Activated CD8-positive, alpha-beta memory T cell treated with anti-CD3 and anti-CD28 coated beads for 48 hours (primary cell): ENCODE measurements at places on chromosomes 5 and 9.

DNA sequence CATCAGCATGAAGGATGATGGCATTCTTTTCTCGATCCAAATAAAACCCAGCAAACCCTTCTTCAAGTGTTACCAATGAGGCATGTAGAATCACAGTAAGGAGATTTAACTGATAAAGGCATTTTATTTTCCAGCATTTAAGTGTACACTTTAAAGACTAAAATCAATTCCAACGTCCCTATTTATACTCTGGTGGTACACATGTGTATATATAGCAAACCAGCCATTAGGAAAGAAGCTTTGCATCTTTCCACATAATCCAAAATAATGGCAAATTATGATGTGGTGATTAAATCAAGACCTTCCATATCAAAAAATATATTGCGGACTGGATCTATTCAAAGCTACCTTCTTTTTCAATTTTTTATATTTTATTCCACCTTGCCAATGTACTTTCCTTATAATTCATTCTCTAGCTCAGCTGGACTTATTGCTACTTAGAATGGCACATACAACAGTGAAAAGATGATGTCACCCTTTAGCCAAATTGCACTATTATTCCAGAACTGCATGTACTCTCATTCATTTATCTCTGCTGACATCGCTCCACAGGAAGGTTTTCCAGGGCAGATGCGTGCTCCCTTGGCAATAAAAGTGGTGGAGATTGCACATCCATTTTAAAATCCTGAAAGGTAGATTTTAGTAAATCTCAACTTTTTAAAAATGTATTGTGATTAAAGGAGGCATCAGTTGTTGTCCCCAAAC is 63.3 kb upstream of the SLC30A5 start:
- DNase-seq = no peak

DNA sequence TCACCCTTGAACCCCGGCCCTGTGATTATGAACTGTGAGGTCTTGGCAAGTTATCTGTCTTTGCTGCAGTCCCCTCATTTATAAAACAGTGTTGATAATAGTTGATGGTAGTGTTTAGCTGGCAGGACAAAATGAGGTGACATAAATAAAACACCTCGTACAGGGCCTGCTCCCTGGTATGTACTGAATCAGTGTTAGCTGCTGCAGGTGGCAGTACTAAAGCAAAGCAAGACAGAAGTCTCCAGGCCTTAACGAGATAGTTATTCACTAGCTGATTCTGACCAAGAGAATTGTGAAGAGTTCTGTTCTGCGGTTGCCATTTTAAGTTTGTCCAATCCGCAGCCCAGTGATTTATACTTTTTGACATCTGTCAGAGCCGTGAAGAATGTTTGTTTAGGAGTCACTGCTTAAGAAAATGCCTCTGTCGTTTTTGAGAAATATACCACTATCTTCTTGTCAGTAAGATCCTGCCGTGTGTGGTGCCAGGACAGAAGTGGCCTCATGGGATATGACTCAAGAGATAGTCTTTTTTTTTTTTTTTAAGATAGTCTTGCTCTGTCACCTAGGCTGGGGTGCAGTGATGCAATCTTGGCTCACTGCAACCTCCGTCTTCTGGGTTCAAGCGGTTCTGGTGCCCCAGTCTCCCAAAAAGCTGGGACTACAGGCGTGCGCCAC is 75.9 kb downstream of the KDM4C start:
- no peak for DNase-seq

GRCh38 chr5:50786073-50786472 is 119.6 kb downstream of the PARP8 start:
- DNase-seq = no peak

GRCh38 chr5:65276178-65276890 is 205.4 kb downstream of the ADAMTS6 start:
- no peak for DNase-seq

DNA sequence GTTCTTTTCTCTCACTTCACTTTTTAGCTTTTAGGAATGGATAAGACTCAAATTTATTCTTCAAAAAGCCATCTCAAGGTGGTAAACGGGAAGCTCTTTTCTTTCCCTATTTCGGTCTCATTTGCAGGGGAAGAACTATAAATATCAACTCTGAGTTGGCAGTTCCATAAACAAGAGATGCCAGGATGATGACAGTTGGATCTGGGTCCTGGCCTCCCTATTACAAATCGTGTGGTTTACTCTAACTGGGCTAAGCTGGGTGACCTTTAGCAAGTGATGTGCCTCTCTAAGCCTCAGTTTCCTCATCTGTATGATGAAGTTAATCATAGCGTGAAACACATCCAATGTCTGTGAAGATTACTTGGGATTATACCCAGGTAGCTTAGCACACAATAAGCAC is 44.2 kb downstream of the TLE4 start:
- no peak for DNase-seq

- no peak for DNase-seq
Observed at GRCh38 chr5:89080467-89081116, 197.6 kb upstream of the MEF2C start.

DNA sequence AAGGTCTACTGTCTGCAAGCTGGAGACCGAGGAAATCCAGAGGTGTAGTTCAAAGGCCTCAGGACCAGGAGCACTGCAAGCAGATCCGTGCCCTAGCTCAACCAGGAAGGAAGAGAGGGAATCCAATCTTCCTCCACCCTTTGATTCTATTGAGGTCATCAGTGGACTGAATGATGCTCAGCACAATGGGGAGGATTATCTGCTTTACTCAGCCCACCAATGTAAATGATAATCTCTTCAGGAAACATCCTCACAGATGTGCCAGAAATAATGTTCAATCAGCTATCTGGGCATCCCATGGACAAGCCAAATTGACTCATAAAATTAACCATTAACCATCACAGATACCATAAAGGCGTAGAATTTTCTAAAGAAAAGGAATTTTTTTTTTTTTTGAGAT is 92.0 kb downstream of the BASP1 start:
- DNase-seq = no peak

- DNase-seq = no peak
Observed at GRCh38 chr5:177958696-177959095, 37.3 kb downstream of the PROP1 start.

GRCh38 chr5:172410160-172410559 is 44.2 kb downstream of the SH3PXD2B start:
- no peak for DNase-seq

DNA sequence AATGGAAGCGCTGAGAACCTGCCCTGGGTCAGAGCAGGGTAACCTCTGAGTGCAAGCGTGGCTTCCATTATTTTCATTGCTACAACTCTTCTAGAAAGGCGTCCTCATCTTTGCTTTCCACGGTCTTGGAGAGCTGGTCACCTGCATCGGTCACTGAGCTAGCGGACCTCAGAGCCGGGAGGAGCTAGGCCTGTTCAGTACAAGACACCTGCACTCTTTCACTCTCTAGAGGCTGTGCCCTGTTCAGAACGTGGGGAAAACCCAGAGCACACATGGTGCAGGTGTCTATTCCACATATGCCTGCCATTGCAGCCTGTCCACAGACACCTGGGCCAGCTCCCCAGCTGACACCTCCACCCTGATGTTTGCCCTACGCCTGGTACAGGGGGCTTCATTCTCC is 147.8 kb upstream of the IRX2 start:
- DNase-seq = no peak

DNA sequence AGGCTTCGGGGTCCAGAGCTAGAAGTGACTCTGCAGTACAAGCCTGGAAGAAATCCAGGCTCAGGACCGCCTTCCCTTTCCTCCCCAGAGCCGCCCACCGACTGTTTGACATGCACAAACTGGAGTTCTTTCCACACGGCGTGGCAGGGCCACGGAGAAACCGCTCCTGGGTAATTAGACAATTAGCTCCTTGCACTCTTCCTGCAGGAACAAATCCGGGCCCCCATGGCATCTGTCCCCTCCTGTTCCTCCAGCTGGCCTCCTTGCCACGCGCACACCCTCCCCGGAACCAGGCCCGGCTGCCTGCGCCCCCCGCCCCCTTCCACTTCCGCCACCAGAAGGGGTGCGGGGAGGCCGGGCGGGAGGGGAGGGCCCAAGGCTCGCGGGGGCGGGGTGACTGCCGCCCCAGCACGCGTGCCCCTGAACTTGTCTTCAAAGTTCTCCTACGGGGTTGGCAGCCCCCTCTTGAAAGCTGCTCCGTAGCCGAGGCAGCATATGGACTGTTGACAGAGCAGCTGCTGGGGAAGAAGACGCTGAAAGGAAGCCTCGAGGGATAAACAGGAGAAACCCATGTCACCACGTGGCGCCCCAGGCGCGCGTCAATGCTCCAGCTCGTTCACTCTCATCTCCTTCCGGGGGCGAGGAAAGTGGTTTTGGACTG is 74.3 kb downstream of the SEC61B start:
- DNase-seq = no peak

DNA sequence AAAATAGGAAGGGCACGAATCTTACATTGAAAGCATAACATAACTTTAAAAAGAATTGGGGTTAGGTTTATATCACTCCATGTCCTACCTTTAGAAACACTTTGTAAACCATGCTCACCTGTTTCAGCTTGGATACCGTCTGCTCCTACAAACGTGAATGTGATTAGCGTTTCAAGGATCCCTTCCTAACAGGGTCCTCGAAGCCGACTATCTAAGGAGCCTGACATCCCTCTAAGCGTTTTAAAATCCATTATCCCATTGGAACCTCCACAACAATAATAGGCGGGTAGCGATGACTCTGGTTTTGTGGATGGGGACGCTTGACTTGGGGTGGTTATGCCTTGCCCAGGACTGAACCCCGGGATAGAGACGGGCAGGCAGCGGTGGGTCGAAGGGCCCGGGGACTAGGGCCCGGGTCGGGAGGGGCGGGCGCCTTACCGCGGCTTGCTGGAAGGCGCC is 937 bp downstream of the SVEP1 start:
- no peak for DNase-seq

DNA sequence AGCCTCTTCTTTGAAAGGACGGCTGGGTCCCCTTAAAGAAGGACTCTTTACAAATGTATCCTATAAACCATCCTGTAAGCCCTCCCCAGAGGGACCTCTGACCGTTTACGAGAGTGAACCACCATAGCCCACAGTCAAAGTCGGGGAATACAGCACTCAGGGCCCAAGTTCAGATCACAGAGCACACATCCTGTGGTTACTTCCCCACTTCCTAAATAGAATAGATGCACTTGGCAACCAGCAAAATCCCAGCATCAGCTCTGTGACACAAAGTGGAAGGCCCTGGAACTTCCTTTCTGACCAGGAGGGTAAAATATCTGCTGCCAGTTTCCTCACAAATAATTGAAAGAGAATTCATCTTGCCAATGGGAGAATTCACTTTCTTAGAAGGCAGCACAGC is 6.9 kb upstream of the IGFBPL1 start:
- no peak for DNase-seq

- no peak for DNase-seq
Observed at GRCh38 chr9:34139477-34140146, 13.1 kb upstream of the DCAF12 start.

GRCh38 chr5:175464942-175465233 is 13.5 kb upstream of the SFXN1 start:
- no peak for DNase-seq

DNA sequence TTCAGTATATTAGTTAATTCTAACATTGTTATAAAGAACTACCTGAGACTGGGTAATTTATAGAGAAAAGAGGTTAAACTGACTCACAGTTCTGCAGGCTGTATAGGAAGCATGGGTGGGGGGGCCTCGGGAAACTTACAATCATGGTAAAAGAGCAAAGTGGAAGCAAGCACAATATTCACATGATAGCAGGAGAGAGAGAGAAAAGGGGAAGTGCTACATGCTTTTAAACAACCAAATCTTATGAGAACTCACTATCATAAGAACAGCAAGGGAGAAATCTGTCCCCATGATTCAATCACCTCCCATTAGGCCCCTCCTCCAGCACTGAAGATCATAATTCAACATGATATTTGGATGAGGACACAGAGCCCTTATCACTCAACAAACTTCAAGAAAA is 324.9 kb downstream of the ZNF608 start:
- no peak for DNase-seq

GRCh38 chr9:21815643-21816042 is 13.2 kb downstream of the MTAP start:
- no peak for DNase-seq

- no peak for DNase-seq
Observed at GRCh38 chr5:179991106-179991505, 80.5 kb downstream of the RNF130 start.

DNA sequence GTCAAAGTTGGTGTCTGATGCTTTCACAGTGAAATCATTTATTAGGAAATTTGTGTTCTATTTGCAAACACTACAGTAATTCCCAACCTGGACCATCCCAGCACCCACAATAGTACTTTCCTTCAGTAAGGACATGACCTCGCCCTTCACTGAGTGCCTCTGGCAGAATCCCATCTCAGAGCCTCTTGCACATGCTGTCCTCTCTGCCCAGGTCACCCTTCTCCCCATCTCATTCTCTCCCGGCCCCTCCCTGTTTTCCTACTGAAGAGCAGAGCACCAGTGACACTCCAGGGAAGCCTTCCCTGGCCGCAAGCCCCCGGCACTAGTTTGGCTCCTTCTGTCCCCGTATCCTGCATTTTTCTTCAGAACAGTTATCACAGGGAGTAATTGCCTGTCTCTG is 220.4 kb downstream of the MAPKAP1 start:
- no peak for DNase-seq

DNA sequence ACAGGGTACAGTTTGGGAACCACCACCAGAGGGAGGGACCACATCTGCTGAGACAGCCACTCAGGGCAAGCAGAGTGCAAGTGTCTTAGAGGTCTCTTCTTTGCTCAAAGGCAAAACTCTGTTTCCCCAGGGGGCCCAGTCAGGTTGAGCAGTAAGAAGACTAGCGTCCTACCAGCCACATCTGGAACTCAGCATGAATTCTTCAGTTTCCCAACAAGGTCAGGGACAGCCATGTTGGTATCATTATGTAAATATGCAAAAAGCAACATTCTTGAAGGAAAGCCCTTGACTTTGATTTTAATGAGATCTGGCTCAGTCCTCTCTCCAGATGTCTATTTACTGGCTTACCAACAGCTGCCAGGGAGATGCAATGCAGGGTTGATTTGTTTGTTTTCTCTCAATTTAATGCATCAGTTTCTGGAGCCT is 46.7 kb downstream of the TGFBI start:
- no peak for DNase-seq

DNA sequence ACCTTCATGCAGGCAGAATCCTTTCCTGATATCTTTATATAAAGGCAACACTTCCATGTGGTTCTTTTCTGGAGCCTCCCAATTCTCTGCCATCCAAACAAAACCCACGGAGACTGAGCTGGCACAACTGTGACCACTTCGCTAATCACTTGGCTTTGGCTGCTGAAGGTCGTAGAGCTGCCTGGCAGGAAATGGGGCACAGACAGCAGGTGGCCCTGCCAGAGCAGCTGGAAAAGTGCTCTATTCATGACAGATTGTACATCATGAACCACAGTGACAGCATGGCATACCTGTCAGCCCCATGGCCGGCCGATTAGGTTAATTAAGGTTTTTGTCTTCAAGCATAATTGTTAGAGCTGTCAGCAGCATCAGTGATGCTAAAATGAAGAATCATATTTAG is 141.9 kb upstream of the ANKRD55 start:
- DNase-seq = no peak

- no peak for DNase-seq
Observed at GRCh38 chr9:136543280-136543679, 2.6 kb downstream of the NOTCH1 start.

GRCh38 chr9:136255166-136255538 is 9.5 kb upstream of the QSOX2 start:
- no peak for DNase-seq
